ENCODE measurements at places on chromosomes 12 and 14.

- peak; percentile 55 for DNase-seq
Measured at GRCh38 chr12:48351022-48351708, 446 bp upstream of the ZNF641 start.

DNA sequence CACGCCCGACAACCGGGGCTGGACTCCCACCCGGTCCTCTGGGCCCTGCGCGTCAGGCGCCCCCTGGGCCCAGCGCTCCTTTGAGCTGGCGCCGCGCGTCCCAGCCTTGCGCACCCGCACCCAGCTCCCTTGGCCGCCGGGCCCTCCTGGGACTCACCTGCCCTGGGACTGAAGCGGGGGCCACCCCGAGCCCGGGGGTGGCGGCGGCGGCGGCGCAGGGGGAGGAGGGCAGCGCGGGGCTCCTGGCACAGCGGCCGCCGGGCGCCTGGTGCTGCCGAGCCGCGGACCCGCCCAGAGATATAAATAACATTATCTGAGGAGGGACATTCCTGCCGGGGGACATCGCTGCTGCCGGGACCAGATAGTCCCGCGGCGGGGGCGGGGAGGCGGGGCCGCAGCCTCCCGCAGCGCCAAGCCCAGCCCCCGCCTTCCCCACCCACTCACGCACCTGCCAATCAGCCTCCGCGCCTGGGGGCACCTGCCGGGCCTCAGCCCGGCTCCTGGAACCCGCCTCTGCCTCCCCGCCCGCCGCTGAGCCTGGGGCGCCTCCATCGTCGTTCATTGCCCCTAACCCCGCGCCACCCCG lies at the start of gene SPTB:
Gene SPTB, minus strand, starts transcription at position 273 of the 586 bp plus-strand sequence. CDS start 56,813 bp downstream, outside the sequence.
- DNase-seq, result no peak

- no peak for DNase-seq
Measured at GRCh38 chr12:126509572-126509971, 1444.3 kb downstream of the AACS start.

DNA sequence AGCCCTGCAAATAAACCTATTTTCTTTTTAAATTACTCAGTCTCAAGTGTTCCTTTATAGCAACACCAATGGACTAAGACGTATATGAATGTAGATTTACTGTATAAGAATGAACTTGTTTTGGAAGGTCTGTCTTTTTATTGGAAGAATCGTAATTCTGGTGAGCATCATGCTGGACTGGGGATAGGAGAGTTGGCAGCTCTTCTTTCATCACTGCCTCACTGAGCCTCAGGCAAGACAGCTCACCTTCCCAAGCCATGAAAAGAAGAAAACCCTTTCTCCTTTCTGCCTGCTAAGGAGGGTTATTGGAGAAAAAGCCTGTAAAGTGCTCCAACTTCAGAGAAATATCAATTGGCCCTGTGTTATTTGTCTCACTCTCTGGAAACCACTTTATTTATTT lies 9.1 kb upstream of the RNF34 start:
- no peak for DNase-seq

DNA sequence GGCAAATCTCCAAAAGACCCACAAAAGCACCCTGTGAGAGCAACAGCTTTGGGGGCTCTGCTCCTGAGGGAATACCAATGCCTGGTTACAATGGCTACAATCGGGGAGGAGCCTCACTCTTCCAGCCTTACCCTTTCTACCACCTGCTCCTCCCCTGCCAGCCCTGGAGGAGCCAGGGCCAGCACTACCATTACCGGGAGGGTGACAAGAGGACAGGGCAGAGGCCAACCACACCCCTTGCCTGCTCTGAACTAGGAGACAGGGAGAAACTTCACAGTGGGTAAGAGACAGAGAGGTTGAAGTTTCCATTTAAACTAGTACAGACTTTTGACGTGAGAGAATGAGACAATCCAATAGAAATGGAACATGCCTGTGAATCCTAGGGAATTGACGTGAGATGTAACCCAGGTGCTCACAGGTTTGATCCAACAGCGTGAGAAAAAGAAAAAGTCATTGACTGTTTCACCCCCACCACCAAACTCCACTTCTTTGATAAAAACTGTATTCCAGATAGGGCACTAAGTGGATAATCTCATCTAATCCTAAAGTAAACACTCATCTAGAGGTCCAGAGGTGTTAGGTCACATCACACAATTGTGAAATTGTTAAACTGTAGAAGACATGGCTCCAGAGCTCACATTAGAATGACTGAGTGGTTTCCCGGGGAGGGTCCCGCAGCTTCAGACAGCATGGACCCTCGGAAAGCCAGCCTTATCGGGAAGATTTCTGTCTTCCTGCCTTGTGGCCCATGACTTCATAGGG lies 8.4 kb upstream of the TC2N start:
- DNase-seq, result no peak

DNA sequence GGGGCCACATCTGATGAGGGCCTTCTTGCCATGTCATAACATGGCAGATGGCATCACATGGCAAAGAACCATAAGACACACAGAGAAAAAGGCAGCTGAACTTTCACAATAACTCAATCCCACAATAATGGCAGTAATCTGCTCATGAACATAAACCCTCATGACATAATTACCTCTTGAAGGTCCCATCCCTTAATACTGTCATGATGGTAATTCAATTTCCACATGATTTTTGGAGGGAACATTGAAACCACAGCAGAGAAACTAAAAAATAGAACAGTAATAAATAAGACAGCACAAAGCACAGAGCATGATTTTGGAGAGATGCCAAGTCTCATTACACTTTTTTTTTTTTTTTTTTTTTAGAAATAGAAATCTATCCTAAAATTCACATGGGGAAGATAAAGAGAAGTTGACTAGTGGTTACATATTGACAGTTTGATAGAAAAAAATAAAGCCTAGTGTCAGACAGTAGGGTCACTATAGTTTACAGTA lies 61.8 kb upstream of the ATF7IP start:
- DNase-seq, result no peak

DNA sequence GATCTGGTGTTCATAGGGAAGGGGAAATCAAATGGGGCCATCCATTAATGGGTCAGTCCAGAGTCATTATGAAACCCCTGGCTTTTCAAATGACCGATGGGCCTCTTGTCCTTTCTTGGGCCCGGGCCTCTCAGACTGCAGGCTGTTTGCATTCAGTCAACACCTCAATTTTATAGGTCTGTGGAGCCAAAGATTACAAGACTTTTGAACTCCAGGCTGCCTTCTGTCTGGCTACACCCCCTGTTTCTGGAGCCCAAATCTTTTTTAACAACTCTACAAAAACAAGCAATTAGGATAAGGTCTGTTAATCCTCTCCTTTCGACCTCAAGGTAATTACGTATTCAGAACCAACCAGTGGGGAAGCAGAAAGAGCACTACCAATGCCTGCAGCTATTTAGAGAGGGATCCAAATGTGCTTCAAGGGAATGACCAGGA lies 35.6 kb downstream of the DUSP6 start:
- DNase-seq, result no peak

GRCh38 chr12:28802706-28803438 lies 346.2 kb upstream of the FAR2 start:
- DNase-seq, result no peak

- DNase-seq, result no peak
Measured at GRCh38 chr12:55682087-55682796, 25.5 kb downstream of the ITGA7 start.

- DNase-seq, result peak; percentile 5
Measured at GRCh38 chr12:78146365-78146772, 315.7 kb downstream of the NAV3 start.

DNA sequence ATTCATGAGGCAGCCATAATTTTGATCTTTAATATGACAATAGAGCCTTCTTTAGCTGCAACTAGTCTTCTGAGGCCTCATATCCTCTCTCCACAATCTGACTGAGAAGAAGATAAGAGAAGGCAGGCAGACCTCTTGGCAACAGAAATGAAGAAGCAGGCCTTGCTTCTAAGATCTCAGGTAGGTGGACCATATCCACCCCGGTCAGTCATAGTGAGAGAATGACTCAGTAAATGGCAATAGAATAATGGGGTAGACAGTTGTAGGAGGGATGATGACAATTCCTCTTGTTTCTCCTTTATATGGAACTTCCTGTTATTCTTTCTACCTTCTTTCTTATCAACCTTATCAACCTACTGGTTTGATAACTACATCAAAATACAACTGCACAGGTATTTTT lies 246.7 kb upstream of the G2E3 start:
- no peak for DNase-seq

GRCh38 chr12:121400332-121401139 lies 618 bp downstream of the RNF34 start:
- no peak for DNase-seq

DNA sequence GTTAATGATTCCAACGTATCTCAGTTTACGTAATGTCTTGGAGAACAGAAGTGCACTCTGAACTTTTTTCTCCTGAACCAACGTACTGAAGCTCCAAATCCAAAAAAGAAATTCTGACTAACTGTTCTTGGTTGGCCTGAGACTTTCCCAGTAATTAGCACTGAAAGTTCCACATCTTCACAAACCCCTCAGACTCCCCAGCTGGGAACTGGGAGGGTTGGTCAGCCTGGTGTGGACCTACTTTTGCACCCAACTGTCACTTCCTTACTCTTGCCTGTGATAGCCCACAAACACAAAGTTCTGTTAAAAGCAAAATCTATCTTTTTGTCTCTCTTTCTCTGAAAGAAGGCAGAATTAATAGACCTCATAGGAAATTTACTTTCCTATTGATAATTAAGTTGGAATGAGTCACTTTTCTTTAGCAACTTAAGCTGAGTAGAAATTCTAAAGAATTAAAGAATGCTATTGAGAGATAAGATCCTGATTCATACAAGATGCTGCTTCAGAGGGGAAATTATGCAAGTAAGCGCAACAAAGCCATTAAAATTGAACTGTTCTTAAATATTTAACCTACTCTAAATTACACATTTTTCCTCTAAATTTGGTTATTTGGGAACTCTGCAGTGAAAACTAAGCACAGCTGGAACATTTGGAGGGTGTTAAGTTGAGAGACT lies 155.0 kb downstream of the EPS8 start:
- no peak for DNase-seq

GRCh38 chr12:8912914-8913313 lies 1.4 kb upstream of the PHC1 start:
- no peak for DNase-seq

- DNase-seq, result no peak
Measured at GRCh38 chr12:94875525-94875924, 128.0 kb downstream of the NDUFA12 start.

DNA sequence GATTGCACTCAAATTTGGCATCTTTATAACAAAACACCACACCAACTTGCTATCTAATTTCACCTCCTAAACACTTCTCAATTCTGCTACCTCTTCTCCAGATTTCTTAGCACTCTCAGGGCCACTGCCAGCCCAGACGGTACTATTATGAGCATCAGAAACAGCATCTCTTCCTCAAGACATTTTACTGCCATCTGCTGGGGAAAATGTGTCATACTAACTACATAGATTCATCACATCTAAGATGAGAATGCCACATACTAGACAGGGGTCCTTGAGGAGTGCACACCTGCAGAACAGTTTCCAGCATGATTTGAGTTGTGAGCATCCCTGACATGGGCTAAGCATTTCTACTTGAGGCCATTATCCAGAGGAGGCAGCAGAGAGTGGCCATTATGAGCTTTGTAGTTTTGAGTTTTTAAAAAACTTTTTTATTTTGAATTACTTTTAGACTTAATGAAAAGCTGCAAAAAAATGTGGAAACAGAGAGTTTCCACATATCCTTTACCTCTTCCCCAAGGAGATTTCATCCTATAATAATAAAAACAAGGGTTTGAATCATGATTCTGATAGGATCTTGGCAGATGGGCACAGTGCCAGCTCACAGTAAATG lies 15.1 kb upstream of the GRIP1 start:
- peak; percentile 19 for DNase-seq

DNA sequence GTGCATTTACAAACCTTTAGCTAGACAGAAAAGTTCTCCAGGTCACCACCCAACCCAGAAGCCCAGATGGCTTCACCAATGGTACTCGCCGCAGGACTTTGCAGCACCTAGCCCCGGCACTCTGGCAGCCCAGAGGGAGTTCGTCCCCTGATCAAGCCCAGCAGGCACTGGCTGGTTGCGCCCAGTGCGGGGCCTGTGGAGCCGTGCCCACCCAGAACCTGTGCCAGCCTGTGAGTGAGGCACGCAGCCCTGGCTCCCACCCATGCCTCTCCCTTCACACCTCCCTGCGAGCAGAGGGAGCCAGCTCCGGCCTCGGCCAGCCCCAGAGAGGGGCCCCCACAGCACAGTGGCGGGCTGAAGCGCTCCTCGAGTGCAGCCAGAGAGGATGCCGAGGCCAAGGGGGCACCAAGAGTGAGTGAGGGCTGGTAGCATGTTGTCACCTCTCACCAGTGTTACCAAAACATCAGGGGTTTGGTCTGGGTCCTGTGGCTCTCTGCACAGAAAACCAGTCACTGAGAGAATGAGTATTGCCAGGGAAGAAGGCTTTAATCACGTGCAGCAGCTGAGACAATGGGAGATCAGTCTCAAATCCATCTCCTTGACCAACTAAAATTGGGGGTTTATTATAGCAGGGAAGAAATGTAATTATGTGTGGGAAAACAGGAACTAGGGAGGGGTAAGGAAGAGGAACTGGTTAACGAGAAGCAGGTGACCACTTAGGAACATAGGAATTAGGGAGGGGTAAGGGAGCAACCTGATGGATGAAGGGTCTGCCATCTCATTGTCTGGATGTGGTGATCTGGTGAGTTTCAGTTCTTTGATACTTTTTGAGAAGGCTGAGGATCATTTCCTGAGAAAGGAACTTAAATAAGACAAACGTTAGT lies 151.3 kb downstream of the NUBPL start:
- no peak for DNase-seq

DNA sequence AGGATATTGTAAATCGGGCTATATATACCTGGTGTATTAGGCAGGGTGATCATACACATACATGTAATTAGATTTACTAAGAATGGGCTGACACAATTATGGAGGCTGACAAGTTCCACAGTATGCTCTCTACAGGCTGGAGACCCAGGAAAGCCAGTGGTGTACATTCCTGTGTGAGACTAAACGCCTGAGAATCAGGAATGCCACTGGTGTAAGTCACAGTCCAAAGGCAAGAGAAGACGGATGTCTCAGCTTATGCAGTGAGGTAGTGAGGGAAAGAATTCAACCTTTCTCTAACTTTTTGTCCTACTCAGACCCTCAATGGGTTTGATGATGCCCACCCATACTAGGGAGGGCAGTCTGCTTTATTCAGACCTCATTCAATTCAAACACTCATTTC lies 57.1 kb downstream of the METTL25 start:
- DNase-seq, result no peak

GRCh38 chr12:69951108-69951507 lies 126.1 kb downstream of the MYRFL start:
- no peak for DNase-seq
